ENCODE measurements at places on chromosomes 6 and 20.

GRCh38 chr6:159931112-159931511, 37.8 kb upstream of the IGF2R start:
- peak; percentile 17 for DNase-seq

- DNase-seq: no peak
Observed at GRCh38 chr6:28525496-28526039, at the start of gene GPX5. Gene GPX5, plus strand, starts transcription at chr6:28525881. Its CDS starts 133 bp downstream, at chr6:28526014.

DNA sequence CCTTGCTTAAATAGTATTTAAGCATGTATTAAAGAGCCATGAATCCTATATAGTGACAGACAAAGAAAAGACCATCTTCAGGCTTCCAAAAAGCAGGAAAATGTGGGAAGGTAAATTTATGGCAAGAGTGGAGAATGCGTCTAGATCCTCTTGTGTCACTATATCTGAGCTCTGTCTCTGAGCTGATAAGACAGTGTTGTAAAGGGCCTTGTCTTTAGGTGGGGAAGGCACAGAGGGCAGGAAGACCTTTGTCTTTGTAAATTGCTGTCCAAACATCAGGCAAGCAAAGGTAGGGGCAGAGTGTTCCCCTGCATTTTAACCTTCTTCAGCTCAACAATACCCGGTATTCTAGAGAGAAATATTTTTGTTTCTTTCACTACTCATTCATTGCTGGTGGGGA, 33.9 kb upstream of the MBOAT1 start:
- no peak for DNase-seq

GRCh38 chr20:17897566-17898307, 70.9 kb downstream of the SNX5 start:
- DNase-seq: no peak

DNA sequence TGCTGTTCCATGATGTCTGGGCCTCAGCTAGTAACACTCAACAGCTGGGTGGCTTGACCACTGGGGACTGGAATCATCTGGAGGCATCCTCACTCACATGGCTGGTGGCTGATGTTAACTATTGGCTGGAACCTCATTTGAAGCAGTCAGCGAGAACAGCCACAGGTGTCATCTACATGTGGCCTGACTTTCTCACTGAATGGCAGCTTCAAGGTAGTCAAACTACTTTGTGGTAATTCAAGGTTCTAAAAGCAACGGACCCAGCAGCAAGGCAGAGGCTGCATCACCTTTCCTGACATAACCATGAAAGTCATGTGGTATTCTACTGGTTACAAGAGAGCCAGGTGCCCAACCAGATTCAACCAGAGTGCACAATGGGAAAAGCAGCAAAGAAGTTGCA, 115.9 kb upstream of the DST start:
- DNase-seq: no peak

DNA sequence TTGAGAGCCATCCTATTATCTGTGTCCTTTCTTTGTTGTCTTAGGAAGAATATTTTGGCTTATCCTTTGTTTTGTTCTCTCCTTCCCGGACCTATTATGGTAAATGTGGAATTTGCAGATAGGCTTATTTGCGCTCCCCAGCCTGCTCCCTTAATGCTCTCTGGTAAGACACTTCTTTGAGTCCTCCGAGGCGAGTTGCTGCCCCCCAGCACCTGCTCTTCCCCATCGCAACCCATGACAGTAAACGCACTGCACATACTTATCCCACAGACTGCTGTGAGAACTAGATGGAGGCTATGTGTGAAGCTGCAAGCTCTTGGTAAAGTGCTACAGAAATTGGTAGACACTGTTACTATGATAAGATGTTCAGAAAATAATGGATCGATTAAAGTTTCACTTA, 47.0 kb upstream of the ESR1 start:
- DNase-seq: no peak

GRCh38 chr20:35491823-35492222, 36.4 kb downstream of the CEP250 start:
- DNase-seq: no peak

DNA sequence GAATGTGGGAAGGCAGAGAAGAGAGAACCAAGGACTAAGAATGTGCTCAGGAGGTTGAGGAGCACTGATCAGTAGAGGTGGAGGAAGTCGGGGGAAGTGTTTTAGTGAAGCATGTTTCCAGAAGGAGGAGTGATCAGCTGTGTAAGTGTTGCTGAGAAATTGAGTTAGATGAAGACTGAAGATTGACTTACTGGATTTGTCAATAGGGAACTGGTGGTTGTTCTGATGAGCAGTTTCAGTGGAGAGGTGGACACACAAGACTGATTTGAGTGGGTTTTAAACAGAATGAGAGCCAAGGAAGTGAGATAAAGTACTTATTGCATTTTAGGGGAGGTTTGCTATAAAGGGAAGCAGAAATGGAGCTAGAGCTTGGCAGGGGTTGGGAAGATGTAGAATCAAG, 182.6 kb downstream of the CDKAL1 start:
- DNase-seq: no peak

- no peak for DNase-seq
Observed at GRCh38 chr6:6730831-6731230, 142.3 kb downstream of the LY86 start.

DNA sequence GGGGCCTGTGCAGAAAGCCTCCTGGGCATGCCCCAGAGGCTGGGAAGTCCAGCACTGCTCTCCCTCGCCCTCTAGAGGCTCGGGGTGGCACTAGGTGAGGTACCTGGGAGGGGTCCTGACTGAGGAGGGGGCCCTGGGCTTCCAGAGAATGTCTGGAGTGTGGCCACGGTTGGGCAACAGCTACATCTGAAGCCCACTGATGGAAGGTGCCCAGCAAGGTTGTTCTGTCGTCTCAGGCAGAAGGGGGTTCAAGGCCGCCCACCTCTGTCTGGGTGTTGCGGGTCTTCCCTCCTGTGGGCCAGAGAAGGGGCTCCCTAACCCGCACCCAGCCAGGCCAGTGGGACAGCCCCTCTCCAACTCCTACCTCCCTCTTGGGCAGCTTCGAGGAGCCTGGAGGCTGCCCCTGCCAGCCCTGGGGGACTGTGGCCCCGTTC, 11.4 kb upstream of the VEGFA start:
- peak; percentile 32 for DNase-seq

DNA sequence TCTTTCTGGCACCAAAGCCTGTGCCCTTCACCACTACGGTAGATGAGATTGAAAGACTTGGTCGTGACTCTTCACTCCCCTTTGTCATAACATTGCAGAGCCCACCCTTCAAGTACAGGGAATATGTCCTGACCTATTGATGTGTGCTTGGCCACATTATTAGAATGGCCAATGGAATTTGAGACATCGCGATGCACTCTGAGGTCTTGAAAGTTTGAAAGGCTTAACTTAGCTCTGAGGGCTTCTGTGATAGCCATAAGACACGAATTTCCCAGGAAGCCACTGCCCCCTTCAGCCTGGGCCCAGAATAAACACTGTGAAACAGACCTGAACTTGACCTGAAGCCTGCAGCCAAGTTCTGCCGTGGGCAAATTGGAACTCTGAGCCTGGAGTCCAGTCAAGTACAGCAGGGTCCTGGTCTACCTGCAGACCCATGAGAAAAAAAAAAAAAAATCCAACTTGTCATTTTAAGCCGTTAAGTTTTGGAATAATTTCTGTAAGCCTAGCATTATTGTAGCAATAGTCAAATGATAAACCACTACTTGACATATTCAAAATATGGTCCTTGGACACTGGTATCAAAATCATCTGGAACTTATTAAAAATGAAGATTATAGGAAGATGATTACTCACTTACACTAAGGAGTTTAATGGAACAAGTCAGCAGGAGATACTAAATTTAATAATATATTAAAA, 36.9 kb upstream of the TRAF3IP2 start:
- no peak for DNase-seq

- DNase-seq: no peak
Observed at GRCh38 chr20:10336959-10337729, 96.9 kb downstream of the MKKS start.

GRCh38 chr6:46174904-46175303, 4.1 kb upstream of the ENPP5 start:
- no peak for DNase-seq

- no peak for DNase-seq
Observed at GRCh38 chr6:9025228-9025627, 589.9 kb upstream of the SLC35B3 start.

GRCh38 chr20:54021446-54022235, 48.8 kb downstream of the BCAS1 start:
- DNase-seq: no peak

GRCh38 chr6:71733970-71734899, 152.1 kb upstream of the RIMS1 start:
- DNase-seq: no peak

GRCh38 chr6:50185006-50185405, 135.3 kb upstream of the DEFB112 start:
- no peak for DNase-seq

DNA sequence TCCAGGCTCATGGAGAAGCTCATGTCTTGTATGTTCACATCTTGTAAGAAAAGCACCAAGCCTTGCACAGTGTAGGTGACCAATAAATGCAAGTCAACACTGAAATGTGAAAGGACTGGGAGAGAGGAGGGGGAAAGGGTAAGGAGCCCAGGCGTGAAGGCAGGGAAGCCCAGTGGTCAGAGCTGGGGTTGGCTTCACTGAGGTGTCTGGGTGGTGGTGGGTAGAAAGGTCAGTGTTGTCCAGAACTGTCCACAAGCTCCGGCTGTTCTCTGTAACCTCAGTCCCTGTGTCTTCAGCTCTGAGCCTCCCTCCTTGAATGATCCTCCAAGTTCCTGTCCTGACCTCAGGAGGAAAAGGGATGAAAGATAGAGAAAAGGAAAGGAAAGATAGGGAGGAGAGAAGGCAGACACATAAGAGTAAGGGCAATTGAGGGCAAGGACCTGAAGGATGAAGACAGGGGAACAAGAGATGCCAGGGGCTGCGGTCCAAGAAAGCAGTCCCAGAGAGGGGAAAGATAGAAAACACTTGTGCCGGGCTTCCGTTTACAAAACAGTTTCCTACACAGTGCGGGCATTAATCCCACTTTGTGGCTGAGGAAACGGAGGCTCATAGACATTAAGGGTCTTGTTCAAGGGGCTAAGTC, 2.4 kb upstream of the TNXB start:
- no peak for DNase-seq

DNA sequence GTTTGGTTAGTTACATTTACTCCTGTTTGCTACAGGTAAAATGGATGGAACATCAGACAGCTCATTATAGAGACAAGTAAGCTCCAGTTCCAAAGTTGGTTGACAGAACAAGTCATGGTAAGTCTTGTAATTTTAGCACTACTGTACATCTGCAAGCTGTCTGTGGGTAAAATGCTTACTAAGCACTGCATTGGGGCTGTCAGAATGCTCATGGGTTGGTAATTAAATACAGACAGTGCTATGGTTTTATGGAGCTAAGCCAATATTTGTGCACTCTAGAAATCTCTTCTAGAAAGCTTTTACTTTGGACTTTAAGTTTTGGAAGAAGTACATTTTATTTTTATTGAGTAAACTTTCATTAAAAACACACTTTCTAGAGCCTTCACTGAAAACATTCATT, 419.2 kb upstream of the MMS22L start:
- no peak for DNase-seq

DNA sequence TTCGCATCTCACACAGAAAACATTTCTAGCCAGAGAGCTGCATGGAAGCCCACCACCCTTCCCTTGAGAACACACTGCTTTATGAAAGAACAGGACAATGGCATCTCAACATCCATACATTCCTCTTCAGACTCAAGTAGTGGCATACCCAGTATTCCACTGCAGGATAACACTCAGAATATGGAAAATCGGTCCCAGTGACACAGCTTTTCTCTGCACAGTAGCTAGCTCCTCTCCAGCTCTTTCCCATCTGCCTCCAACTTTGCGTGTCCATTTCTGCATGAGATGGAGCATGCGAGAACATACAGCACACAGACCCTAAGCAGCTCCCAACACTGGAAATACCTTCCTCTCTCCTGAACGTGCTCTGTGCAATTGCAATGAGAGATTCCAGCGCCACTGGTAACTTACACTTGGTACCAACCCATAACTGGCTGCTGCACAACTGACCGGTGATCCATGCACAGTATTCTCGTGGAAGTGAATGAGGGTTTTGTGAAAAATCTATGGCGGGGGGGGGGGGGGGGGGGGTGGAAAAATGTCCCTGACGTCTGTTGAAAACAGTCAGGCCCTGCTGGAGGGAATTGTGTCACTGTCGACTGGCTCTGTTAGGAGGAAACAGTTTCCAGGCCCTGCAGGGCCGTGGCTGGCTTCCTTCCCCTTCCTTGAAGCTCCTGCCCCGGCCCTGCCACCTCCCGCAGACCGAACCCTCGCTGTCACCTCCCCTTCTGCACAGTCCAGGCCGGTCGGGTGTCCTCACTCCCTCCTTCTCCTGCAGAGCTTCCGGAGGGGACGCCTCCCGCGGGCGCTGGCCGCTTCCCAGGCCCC, 265.9 kb upstream of the QKI start:
- no peak for DNase-seq

DNA sequence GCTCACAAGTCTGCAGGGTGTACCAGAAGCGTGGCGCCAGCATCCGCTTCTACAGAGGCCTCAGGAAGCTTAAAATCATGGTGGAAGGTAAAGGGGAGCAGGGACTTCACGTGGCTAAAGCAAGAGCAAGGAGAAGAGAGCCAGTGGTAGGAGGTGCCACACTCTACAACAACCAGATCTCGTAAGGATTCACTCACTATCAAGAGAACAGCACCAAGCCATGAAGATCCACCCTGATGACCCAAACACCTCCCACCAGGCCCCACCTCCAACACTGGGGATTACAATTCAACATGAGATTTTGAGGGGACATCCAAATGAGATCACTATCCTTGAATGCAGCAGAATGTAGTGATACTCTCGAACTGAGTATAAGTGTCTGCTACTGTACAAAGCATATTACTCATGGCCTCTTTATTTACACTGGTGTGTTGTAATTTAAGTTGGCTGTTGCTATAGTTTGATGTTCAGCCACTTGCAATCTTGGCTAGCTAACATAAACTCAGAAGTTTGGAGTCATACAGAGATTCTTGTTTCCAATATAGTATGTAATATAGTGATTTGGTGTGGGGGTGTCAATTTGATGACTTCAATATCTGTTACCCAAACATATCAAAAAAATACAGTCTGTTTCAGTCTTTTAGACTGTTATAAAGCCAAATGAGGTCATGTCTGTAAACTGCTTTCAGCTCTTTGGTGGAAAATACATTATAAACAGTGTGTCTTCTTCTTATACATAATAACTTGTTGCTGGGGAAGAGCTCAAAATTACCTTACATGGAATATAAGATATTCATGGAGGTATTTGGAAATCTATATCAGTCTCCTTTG, 39.4 kb upstream of the MYLIP start:
- no peak for DNase-seq

- DNase-seq: no peak
Observed at GRCh38 chr6:24692415-24692814, 25.5 kb downstream of the ACOT13 start.

- no peak for DNase-seq
Observed at GRCh38 chr6:166179704-166180103, 12.1 kb upstream of the TBXT start.

DNA sequence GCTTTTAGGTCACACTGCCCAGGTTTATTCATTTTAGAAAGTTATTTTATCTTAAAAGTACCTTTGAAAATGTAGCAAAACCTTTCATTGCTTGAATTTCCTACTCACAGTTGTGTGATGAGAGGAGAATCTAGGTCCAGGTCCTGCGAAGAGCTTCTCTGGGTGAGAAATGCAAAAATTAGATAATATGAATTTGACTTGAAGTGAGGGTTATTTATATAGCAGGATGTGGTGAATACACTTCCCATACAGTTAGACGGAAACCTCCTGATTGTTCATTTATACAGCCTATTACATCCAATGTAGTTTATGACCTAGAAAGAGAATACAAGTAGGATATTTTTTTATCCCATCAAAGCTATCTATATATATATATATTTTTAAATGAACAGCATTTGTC, 30.5 kb downstream of the CDKAL1 start:
- DNase-seq: no peak

- DNase-seq: no peak
Observed at GRCh38 chr6:92617721-92618120, 801.6 kb downstream of the EPHA7 start.

Data from activated naive CD4-positive, alpha-beta T cell treated with anti-CD3 and anti-CD28 coated beads, Interleukin-2, amount 50 U/mL, for 16 hours (primary cell).